NCI-H1436 treated with DMSO at 0.1 percent for 48 hours (cell line): ENCODE measurements at places on chromosomes 3 and 15.

DNA sequence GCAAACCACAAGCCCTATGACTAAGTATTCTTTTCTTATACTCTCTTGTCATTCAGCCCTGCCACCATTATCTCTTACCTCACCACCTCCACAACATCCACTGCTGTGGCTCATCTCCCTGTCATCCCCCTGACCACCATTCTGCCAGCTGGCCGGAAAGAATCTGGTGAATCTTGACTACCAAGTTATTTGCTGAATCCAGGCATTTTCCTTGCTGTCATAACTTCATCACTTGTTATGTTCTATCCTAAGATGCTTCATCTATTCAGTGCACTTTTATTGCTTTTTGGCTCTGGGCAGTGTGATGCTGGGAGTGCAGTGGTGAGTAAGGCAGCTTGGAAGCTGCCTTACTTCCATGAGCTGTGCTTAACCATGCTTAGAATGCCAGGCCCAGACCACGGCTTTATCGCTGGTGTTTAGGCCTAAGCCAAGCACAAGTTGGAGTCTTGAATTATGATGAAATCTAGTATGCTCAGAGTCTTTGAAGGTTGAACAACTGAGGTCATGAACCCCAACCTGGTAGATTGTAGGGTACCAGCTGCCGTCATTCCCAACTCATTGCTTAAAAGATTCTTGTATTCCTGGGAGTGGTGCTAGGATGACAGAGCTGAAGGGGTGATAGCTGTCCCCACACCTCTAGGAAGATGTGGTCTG, 27.0 kb upstream of the APH1B start:
- no peak for DNase-seq

- no peak for DNase-seq
Measured at GRCh38 chr15:40543082-40543481, 21.8 kb downstream of the CCDC32 start.

GRCh38 chr3:64251019-64251418, 25.8 kb upstream of the PRICKLE2 start:
- no peak for DNase-seq

DNA sequence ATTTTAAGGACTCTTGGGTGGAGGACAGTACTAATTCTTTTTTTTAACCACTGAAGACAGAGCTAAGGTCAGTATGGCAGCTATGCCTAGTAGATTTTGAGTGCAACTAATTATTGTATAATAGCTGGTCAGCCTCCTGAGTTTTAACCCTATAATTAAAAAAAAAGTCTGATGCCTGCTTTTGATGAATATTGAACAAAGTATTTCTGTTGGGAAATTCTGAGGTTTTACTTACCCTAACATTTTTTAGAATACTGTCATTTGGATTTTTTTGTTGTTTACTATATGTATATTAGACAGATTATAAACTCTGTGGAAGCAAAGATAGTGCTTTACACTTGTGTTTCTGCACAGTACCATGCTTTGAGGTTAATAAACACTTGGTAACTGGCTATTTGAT, 20.8 kb downstream of the TCF12 start:
- no peak for DNase-seq

DNA sequence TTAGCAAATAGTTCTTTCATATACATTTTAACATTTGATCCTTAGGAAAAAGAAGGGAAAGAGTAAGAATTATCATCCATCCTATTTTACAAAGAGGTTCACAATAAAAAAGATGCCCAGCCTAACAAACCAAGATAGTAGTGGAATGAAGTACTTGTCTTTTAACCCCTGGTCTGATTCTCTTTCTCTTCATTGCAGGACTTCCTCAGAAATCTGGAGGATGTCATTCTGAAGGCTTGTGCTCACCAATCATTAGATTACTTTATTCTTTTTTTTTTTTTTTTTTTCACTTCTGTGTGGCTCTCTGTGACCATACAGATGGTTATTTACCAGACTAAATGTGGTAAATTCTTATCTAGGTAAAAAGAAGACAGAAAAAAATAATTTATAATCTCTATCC, 7.0 kb downstream of the HDGFL3 start:
- no peak for DNase-seq

- no peak for DNase-seq
Measured at GRCh38 chr15:70806992-70807712, 43.8 kb upstream of the UACA start.

- no peak for DNase-seq
Measured at GRCh38 chr15:81062937-81063336, 62.2 kb downstream of the TLNRD1 start.

DNA sequence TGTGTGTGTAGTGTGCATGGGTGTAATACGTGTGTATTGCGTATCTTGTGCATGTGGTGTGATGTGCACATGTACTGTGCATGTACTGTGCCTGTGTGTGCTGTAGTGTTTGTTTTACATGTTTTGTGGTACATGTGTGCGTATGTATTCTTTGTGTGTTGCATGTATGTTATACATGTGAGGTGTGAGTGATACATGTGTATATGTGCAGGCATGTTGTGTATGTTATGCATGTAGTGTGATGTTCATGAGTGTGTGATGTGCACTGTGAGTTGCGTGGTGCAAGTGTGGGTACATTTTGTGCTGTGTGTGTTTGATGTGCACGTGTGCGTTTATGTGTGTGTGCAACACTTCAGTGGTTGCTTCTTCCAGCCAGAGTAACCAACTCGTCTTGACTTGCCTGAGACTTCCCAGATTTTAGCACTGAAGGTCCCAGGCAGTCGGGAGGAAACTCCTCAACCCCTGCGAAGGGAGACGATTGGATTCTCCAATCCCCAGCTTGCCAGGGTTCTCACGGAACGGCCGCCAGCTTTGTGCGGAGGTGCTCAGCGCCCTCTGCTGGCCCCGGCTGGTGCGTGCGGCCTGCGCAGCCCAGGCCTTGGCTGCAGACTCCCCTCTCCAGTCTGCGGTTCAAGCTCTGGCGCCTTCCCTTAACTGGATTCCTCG, 3.6 kb downstream of the GALNT15 start:
- no peak for DNase-seq

DNA sequence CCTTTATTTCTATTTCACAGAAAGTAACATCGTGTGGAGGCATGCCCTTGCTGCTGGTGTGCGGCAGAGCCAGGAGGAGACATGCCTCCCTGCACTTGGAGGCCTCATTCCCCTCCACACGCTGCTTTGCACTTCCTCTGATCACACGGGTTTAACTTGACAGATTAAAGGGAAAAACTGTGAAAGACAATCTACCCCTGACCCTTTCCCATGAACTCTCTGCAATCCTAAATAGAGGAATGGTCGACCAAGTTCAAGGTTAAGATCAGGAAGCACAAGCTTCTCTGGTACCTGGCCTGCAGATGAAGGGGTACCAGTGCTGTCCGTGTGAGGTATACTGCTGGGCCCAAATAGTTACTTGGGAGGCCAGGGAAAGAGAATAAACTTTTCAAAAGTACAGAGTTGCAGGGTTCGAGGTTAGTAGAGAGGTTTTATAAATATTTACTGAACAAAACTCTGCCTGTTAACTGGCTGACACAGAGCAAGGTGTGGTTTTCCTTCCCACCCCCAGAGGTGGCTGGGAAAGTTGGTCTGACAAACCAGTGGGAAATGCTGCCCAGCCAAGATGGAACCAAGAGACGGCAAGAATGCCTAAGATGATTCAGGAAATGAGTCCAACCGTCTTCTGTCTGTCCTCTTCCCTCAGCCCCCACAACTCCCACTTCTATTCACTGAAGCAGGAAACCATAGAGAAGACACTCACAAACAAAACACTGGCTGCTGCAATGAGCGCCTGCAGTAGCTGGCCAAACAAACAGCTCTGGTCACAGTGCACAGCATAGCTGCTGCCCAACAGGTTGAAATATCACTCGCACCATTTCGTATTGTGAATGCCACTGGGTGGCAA, 79.6 kb downstream of the IGF2BP2 start:
- no peak for DNase-seq

GRCh38 chr15:99135194-99135593, 30.3 kb downstream of the SYNM start:
- no peak for DNase-seq

DNA sequence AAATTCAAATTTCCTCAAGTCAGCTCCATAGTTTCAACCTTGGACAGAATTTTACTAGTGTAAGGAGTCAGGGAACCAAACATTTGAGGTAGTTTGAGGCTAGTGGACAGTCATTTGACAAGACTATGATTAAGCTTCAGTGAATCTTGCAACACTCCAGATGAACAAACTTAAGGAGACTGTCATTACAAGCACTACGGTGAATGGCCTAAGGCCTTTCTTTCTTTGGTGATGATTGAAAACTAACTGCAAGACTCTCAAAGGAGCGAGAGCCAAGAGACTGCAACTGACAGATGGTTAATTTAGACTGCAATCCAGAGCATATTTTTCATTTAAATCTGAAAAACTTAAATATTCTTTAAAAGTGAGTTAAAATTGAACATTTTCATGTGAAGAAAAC, 272.3 kb upstream of the NECTIN3 start:
- DNase-seq: no peak
